HAP-1 (cell line): ENCODE measurements at places on chromosomes 5 and 9.

DNA sequence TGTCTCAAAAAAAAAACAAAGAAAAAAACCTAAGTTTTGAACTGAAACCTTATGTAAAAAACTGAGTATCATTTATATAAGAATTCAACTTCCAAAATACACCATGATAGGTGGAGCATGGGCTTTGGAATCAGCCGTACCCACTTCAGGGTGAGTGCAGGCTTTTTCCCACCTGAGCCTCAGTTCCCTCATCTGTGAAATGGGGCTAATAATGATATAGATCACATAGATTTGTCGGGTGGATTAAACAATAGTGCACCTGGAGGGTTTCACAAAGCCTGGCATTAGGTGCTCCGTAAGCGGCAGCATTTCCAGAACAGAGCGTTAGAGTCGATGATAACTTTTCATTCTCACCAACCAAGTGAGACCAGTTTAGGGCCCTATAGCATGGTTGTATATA lies 91.9 kb downstream of the CYFIP2 start:
- no peak for DNase-seq

GRCh38 chr5:168109441-168109840 lies 182.0 kb upstream of the WWC1 start:
- DNase-seq, result no peak

- no peak for DNase-seq
Measured at GRCh38 chr9:109972026-109972882, 192.3 kb downstream of the PALM2AKAP2 start.

DNA sequence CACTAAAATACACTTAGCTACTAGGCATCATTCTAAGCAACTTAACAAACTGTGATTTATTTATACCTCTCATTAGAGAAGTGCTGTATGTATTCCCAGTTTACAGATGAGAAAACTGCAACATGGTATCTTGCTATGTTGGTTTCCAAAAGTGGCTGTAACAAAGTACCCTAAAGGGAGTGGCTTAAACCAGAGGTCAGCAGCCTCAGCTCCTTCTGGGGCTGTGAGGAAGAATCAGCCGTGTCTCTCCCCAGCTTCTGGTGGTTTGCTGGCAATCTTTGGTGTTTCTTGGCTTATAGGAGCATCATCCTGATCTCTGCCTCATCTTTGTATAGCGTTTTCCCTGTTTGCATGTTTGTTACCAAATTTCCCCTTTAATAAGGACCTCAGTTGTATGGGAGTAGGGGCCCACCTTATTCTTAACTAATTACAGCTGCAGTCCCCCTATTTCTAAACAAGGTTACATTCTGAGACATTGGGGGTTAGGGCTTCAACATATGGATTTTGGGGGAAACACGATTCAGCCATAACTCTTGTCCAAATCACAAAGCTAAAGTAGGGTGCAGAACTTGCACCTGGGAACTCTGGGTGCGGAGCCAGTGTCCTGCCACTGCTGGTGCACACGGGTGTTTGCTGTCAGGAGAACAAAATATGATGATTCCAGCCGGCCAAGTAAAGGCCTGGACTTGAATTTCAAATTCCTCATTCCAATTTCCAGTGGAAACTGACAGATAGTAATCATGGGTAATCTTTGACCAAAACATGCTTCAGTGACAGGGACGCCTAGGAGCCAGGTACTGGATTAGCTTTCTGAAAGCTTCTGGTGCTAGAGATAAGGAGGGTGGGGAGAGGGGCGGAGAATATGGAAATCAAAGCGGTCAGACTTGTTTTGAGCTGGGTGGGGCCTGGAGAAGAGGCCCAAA lies 43.3 kb downstream of the RAI14 start:
- no peak for DNase-seq

DNA sequence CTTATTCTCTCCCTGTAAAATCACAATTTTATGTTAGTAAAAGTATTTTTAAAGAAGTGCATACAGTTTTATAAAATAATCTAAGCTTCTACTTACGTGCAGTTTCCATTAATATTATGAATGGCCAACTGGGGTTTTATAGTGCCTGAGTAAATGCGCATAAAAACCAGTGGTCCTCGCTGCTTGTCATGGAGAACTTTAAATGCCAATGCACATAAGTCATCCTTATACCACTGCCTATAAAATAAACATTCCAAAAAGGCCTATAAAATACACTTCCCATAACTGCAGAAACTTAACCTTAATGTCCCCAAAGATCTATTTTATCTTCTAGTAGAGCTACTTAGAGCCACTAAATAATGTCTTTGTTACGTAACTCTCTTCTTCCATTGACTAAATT lies 28.5 kb downstream of the GFM2 start:
- DNase-seq, result peak; percentile 48

DNA sequence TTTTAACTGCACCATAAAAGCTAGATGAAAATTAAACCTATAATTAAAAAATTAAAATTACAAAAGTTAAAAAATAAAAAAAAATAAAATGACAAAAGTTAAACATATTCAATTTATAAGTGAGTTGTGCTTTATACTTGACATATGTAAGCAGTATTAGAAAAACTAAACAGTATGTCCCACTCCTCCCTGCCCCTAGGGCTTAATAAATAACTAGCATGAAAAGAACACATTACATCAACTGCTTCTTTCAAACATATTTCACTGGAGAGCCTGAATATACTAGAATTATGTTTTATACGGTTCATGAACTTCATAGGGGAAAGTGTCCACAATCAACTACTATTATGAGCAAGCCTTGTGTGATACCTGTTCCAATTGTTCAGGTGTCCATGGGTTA lies 47.6 kb downstream of the ECPAS start:
- DNase-seq, result no peak

- DNase-seq, result no peak
Measured at GRCh38 chr5:128427921-128428320, 110.1 kb downstream of the FBN2 start.

DNA sequence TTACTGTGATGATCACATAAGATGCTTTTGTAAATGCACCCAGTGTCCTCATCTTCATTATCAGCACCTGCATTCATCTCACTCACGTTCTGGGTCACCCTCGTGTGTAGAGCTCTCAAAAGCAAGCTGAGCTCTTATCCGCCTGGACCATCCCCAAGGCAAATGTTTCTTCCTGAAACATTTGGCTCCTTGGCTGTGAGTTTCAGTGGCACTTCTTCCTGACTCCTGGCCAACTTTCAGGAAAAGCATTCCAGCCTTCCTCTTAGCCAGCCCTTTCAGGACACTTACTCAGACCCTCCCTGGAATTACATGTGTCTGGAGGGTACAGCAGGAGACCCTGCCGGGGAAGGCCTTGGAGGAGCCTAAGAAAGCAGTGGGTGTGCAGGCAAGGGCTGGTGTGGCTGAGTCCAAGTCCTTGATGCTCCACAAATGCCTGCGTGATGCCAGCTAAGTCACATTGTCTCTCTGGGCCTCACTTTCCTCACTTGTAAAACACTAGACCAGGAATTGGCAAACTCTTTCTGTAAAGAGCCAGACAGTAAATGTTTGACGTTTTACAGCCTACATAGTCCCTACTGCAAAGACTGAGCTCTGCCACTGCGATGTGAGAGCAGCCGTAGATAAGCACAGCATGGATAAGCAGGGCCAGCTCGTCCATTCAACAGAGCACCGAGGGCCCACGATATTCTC lies 72.1 kb downstream of the PDE6A start:
- DNase-seq, result no peak

GRCh38 chr5:141952020-141952419 lies 6.0 kb downstream of the PCDH12 start:
- no peak for DNase-seq

- DNase-seq, result no peak
Measured at GRCh38 chr5:32225445-32225844, 51.3 kb upstream of the GOLPH3 start.

GRCh38 chr5:139205124-139205523 lies 7.0 kb upstream of the SIL1 start:
- no peak for DNase-seq

GRCh38 chr5:1930501-1930879 lies 47.8 kb upstream of the IRX4 start:
- DNase-seq, result no peak

GRCh38 chr5:150618588-150619281 lies 21.7 kb upstream of the SYNPO start:
- DNase-seq, result no peak

- no peak for DNase-seq
Measured at GRCh38 chr9:108445431-108446071, 410.2 kb downstream of the ACTL7B start.

DNA sequence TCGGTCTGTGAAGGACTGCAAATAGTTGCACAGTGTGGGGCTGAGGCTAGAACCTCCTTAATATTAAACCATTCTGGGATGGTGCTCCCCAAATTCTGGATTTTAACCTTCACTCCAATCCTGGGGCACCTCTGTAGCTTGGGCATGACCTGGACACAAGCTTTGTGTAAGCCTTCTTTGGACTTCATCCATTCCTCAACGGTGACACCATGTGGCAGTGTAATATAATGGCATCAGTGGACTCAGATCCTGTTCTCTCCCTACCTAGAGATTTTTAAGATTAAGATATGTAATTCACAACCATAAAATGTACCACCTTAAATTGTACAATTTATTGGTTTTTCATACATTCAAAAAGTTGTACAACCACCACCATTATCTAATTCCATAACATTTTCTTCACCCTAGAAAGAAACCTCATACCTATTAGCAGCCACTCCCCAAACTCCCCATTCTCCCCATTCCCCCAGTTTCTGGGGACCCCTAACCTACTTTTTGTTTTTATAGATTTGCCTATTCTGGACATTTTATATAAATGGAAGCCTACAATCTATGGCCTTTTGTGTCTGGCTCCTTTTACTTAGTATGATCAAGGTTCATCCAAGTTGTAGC lies 4.8 kb upstream of the PLGRKT start:
- peak; percentile 35 for DNase-seq

DNA sequence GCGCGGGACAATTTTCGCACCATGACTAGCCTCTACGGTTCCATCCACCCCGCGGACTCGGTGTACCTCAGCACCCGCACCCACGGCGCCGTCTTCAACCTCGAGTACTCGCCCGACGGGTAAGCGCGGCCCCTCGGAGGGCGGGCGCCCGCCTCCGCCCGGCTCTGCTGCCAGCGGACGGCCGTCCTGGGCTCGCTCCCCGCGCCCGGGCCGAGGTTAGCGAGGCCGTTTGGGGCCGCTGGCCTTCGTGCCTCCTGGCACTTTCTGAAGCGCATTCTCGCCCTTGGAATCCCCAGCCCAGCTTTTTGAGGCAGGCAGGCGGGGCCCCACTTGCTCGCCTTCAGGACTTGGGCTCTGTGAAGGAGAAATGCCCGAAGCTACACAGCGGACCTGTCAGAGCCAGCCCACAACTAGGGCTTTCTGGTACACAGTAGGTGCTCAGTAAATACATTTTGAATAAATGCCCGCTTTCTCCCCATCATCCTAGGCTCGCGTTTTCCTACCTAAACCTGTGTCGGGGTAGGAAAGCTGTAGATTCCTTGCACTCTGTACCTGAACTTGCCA lies 772 bp downstream of the DCAF10 start:
- peak; percentile 8 for DNase-seq

DNA sequence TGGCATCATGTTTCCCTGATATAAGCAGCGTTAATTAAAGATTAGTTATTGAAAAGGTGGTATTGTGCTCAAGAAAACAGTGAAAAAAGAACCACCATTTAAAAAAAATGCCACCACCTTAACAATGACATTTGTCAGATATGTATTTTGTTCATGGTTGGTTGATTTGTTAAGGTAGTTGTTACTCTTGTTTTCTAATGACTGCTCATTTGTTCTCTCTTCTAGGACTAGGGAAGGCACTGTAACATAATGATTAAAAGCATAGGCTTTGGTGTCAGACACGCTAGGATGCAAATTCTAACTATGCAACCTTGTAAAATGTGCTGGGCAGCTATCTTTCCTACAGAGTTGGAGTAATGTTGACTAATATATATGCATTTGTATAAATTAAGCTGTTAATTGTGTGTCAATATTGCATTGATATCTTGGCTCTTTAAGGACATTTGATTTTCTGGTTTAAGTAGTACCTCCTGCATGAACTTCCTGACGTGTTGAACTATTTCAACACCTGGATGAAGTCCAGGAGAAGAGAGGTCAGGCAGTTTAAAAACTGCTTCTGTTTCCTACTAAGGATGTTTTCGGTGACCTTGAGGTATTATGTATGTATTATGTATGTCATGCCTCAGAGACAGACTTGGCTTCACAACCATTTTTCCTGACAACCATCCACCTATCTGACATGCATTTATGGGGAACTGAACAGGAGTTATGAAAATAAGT lies 77.8 kb downstream of the MUSK start:
- DNase-seq, result no peak

DNA sequence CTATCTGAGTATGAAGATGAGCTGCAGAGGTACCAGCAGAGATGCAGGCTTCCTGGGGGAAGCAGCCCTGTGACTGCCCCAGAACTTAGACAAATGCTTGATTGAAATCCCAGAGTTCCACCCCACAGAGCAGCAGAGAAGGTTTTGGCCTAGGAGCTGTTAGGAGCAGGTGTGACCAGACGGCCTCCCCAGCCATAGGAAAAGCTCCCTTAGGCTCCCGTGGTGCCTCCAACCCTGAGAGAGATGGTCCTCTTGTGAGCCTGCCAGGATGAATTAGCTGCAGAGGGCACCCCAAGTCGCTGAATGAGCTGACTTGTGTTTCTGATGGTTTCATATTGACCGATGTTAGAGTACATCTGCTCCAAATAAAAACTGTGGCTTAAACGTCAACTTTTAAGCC lies 22.1 kb downstream of the NTRK2 start:
- no peak for DNase-seq

- peak; percentile 29 for DNase-seq
Measured at GRCh38 chr9:76353280-76353679, 40.9 kb downstream of the RFK start.

DNA sequence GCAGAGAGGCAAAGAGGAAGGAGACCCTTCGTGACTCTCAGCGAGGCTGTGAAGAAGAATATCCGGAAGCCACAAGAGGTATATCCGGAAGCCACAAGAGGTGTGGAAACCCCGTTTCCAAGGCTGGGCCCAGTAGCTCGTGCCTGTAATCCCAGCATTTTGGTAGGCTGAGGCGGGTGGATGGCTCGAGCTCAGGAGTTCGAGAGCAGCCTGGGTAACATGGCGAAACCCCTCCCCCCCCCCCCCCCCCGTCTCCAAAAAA lies 612 bp upstream of the BBLN start:
- peak; percentile 15 for DNase-seq

DNA sequence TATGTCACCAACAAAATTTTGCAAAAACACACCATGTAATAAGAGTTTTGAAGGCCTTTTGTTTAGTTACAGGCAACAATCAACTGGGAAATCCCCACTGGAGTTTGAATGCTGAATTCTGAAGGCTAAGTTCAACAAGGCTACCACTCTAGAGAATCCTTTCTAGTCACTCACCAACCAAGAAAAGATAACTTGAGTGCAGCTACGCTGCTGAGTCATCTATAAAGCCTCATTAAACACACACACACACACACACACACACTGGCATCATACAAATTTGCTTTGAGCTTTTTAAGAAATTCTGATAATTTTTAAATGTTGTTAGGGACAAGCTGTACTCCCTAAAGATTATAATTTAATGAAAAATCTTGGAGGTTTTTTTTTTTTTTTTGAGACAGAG lies 219.6 kb downstream of the DENND1A start:
- DNase-seq, result no peak

DNA sequence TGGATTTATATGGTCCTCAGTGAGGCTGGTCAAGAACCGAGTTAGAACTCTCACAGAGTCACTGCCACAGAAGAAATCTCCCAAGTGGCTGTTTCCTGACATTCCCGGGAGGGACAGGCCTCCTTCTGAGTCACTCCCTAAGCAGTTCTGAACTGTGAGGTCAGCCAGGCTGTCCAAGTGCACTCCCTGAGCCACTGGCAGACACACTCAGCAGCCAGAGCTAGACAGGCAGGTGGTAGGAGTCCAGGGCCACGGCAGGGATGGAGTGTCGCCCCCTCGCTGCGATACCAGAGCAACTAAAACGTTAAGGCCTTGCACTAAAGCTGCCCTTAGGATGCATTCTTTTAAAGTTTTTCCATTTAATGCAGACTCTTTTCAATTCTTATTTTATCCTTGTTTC lies 3.4 kb downstream of the IL4 start:
- DNase-seq, result no peak
